Stimulated activated CD4-positive, alpha-beta T cell treated with anti-CD3 and anti-CD28 coated beads, Interleukin-15, amount 100 ng/mL, for 1 hour (primary cell): ENCODE measurements at places on chromosomes 4 and X.

GRCh38 chrX:17206584-17206983 lies 168.4 kb upstream of the NHS start:
- DNase-seq, result no peak

GRCh38 chr4:155042014-155042413 lies 166.4 kb upstream of the NPY2R start:
- no peak for DNase-seq

DNA sequence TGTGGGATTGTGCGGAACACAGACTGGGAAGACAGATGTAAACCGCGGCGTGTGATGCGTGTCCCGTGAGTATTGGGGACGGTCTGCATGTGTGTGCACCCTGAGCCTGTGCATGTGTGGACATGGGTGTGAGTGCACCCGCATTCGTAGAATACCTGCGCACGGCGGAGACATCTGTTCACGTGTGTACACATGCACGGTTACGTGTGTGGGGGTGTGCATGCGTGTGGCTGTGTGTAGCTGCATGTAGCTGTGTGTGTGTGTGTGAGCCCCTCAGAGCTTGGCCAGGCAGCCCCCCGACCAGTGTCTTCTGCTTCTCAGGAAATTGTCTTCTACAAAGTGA lies 19.6 kb downstream of the ATP5ME start:
- no peak for DNase-seq

GRCh38 chr4:28686618-28687017 lies 1826.0 kb downstream of the STIM2 start:
- no peak for DNase-seq

DNA sequence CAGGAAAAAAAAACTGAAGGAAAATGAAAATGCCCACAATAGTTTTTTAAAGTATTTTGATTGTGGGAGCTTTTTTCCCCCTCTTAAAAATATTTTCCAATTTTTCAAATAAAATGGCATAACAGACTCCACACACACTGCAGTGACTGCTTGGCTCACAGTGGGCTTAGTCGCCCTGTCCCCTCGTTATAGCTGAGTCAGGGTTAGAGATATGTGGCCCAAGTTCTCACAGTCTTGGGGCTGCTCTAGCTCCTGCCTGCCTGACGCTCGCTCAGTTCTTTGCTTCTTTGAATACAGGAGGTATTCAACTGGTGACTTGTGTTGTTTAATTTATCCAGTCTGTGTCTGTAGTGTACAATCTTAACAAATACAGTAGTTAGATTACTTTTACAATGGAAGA lies 47.7 kb downstream of the BEND2 start:
- no peak for DNase-seq

DNA sequence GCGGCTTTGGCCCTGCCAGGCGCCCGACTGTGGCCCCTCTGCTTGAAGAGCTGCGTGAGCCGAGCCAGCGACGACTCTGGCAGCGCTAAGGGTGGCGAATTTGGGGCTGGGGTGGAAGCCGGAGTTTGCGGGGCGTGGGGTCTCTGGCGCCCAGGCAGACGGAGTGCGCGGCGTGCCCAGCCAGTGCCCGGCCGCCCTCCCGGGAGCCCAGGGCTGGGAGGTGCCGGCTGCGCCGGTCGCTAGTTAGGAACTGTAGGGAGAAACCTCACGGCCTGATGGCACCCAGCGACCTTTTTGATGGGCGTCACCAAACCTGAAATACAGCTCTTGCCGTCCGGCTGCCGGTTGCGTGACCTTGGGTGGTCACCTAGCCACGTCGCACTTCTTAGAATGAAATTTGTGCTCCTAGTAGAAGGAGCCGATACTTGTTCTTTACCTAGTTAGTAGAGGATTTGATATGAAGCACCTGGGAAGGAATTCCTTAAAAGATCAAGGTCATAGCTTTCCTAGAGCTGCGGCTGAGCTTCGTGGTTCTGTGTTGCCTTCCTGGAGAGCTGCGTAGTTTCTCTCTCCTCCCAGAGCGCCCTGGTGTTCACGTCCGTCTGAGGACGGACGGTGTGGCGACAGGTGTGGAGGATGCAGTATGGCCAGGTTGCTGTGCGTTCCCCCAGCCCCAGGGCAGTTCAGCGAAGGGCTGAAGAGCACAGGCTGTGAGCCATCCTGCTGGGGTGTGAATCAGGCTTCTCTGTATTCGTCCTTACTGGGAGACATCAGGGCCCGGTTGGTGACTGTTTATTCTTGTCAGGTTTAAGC lies 680 bp downstream of the MAEA start:
- DNase-seq, result no peak
